Natural killer cell (primary cell): ENCODE measurements at places on chromosomes 2 and 18. TPM values are rescaled to one million over a fixed set of nuclear protein-coding genes. Genes with fewer than 3 reads are reported as not detected.

GRCh38 chr2:156399224-156399949, 36.8 kb upstream of the GPD2 start:
- H3K27me3 ChIP-seq: no peaks in the 10 kb centered on the region
- no peak for DNase-seq

GRCh38 chr2:235131334-235132305, 179.8 kb downstream of the SH3BP4 start:
- H3K27ac ChIP-seq: no peak overlapping the region
- DNase-seq: no peak
- peaks cover 3% of the 10 kb centered on the region for H3K4me1 ChIP-seq

GRCh38 chr2:43400508-43400907, 174.1 kb upstream of the ZFP36L2 start:
- no peaks in the 10 kb centered on the region for H3K4me1 ChIP-seq
- DNase-seq: no peak
- peaks cover 5% of the 10 kb centered on the region for H3K36me3 ChIP-seq
- H3K27me3 ChIP-seq: no peaks in the 10 kb centered on the region
- H3K4me3 ChIP-seq: no peak overlapping the region
- no peak overlapping the region for H3K27ac ChIP-seq

GRCh38 chr2:235156055-235156454, 204.2 kb downstream of the SH3BP4 start:
- H3K4me1 ChIP-seq: no peaks in the 10 kb centered on the region
- H3K4me3 ChIP-seq: no peak overlapping the region

Gene TUBA4B
- total RNA-seq: not detected
